ENCODE measurements at places on chromosomes 2 and 18. TPM values are rescaled to one million over a fixed set of nuclear protein-coding genes. Genes with fewer than 3 reads are reported as not detected.

SERPINB2 gene
- total RNA-seq = 2.4 TPM

CYP27C1 gene
- total RNA-seq = not detected

EVX2 gene
- total RNA-seq = 0.11 TPM

DPP4 gene
- total RNA-seq = 40.4 TPM

C2orf66 gene
- total RNA-seq = 0.12 TPM

EIF4E2 gene
- 96.3 TPM for total RNA-seq

DUSP28 gene
- 3.5 TPM for total RNA-seq

ALPG gene
- not detected for total RNA-seq

LIMS3 gene
- total RNA-seq = 14.7 TPM

OSR1 gene
- total RNA-seq = 3.9 TPM

PLEK gene
- under 0.01 TPM for total RNA-seq

CHRND gene
- not detected for total RNA-seq

LRRC30 gene
- total RNA-seq = not detected

SLC23A3 gene
- total RNA-seq = 2.5 TPM

ARHGAP15 gene
- not detected for total RNA-seq

GCFC2 gene
- total RNA-seq = 17.0 TPM

MDH1 gene
- total RNA-seq = 251 TPM

TWIST2 gene
- total RNA-seq = 102 TPM

GBX2 gene
- not detected for total RNA-seq

KIF5C gene
- total RNA-seq = 0.66 TPM

FABP1 gene
- not detected for total RNA-seq

ABCA12 gene
- total RNA-seq = not detected

DQX1 gene
- 0.11 TPM for total RNA-seq

ICOS gene
- not detected for total RNA-seq

UGT1A8 gene
- 0.12 TPM for total RNA-seq

IFIH1 gene
- total RNA-seq = 5.7 TPM

RND3 gene
- 1,131 TPM for total RNA-seq

CENPA gene
- 7.7 TPM for total RNA-seq

MYO7B gene
- total RNA-seq = under 0.01 TPM

TBR1 gene
- total RNA-seq = not detected

TSPYL6 gene
- total RNA-seq = not detected

HOXD8 gene
- 4.4 TPM for total RNA-seq

RIF1 gene
- total RNA-seq = 52.6 TPM

MARCHF4 gene
- 3.1 TPM for total RNA-seq

TM4SF20 gene
- not detected for total RNA-seq

RUFY4 gene
- total RNA-seq = not detected

SAG gene
- total RNA-seq = not detected

HRH4 gene
- 0.12 TPM for total RNA-seq

CEBPZ gene
- 59.6 TPM for total RNA-seq

SLC14A1 gene
- total RNA-seq = 13.3 TPM

ZNF892 gene
- 4.5 TPM for total RNA-seq

GAL3ST2 gene
- total RNA-seq = 0.44 TPM

SERPINB11 gene
- total RNA-seq = not detected

SERPINB4 gene
- total RNA-seq = not detected

ZCCHC2 gene
- total RNA-seq = 5.6 TPM

CXCR1 gene
- total RNA-seq = not detected

KCMF1 gene
- total RNA-seq = 87.5 TPM

IL36G gene
- total RNA-seq = not detected

FMNL2 gene
- total RNA-seq = 35.4 TPM

PIEZO2 gene
- total RNA-seq = 0.12 TPM

UPP2 gene
- total RNA-seq = not detected

ZNG1B gene
- total RNA-seq = 34.3 TPM

RFX8 gene
- 15.3 TPM for total RNA-seq

STRN gene
- total RNA-seq = 17.4 TPM

MROH2A gene
- not detected for total RNA-seq

MOGAT1 gene
- not detected for total RNA-seq

HOXD11 gene
- 3.0 TPM for total RNA-seq
